ENCODE measurements at places on chromosomes 6 and 20. TPM values are rescaled to one million over a fixed set of nuclear protein-coding genes. Genes with fewer than 3 reads are reported as not detected.
A peak's percentile ranks its signal among the peaks of the same experiment; 100 is the strongest.

GRCh38 chr20:31967830-31968249 lies at the start of gene XKR7:
Gene XKR7, plus strand, starts transcription at chr20:31968151. Its CDS starts 25 bp downstream, at chr20:31968176.
- no peak for DNase-seq

GRCh38 chr6:133571681-133572080 lies 317.2 kb upstream of the TCF21 start:
- DNase-seq = no peak

GRCh38 chr6:8739454-8739853 lies 304.1 kb upstream of the SLC35B3 start:
- no peak for DNase-seq

GRCh38 chr20:51258582-51259165 lies 235.8 kb upstream of the KCNG1 start:
- DNase-seq = no peak

DNA sequence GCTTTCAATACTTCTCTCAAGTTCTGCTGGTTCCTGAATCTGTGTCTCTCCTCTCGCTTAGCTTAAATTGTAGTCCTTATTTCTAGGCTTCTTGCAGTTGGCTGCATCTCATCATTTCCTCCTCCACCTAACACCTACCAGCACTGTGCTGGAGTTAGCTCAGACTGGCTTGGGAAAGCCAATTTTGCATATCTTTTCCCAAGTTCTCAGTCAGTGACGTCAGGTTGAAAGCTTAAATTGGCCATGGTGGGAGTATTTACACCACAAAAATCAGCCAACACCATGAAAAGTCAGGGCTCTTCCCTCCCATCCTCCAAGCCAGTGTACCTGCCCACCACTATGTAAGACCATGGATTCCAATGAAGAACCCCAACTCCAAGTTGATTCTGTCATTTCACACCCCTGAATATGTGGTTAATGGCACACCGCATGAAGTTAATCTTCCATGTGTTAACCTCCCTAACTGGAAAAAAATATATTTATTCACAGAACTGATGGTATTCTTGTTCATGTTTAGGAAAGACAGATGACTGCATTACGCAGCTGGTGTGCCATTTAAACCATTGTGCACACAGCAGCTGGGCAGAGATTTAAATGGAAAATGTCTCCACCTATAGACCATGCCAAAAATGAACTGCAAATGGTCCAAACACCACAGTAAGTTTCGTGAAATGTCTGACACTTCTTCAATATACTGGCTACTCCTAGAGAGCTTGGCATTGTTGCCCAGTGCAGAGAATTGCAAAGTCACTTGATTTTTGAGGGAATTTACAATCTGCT lies 274.1 kb upstream of the MAP3K7 start:
- DNase-seq = no peak

GRCh38 chr6:46927066-46927465 lies 5.3 kb upstream of the ADGRF5 start:
- DNase-seq = no peak

Gene HS3ST5
- total RNA-seq = not detected

GRCh38 chr6:156807028-156807427 lies 29.9 kb downstream of the ARID1B start:
- DNase-seq = no peak

Gene COL9A3
- 5.5 TPM for total RNA-seq

DNA sequence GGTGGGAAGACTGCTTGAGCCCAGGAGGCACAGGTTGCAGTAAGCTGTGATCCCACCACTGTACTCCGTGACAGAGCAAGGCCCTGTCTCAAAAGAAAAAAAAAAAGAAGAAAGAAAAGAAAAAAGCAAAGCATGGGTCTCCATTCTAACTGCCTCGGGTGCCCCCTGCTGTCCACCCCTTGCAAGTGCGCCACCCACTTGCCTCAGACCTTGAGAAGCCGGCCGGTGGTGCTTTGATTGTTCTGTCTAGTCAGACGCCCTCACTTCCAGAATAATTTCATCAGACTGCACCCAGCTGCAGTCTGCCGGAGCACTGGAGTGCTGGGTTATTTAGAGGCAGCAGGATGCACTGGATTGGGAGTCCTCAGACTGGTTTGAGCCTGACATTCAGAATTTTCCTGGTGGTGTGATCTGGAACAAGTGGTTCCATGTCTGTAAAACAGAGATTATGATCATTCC lies 17.6 kb upstream of the TM9SF4 start:
- DNase-seq = peak; percentile 88

GRCh38 chr6:29734046-29735018 lies 11.1 kb downstream of the HLA-F start:
- no peak for DNase-seq

DNA sequence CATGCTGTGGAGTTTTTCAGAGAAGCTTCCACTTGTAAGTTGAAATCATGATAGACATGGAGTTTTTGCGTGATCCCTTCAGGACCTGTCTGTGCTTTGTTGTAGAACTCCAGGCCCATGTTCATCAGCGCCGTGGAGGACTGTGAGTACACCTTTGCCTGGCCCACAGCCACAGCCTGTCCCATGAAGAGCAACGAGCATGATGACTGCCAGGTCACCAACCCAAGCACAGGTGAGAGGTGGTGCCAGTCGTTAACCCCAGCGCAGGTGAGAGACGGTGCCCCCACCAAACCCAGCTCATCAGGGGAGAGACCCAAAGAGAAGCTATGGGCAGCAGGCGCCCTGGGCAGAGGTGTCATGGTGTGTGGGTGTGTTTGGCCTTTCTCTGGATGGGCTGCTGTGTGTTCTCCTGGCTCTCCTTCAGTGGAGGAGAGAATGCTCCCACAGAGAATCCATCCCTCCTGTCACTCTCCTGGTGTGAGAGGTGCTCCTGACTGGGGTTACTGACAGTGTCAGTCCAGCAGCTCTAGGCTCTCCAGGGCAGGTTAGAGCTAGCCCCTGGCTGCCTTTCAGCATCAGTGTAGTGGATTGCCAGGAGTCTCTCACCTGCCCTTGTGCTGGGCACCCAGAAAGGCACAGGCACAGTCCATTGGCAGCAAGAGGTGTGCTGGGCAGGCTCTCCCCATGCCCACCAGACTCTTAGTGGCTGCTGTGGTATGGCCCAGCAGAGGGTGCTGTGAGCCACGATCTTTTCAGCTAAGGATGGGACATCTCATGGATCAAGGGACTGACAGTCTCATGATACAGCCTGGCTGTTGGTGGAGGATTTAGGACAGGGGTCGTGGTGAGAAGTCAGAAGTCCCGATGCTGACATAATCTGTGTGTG lies 49.6 kb upstream of the SLC22A1 start:
- DNase-seq = no peak

- no peak for DNase-seq
Observed at GRCh38 chr6:150600010-150600300, 270 bp downstream of the PLEKHG1 start.

Gene BCAS1
- not detected for total RNA-seq

DNA sequence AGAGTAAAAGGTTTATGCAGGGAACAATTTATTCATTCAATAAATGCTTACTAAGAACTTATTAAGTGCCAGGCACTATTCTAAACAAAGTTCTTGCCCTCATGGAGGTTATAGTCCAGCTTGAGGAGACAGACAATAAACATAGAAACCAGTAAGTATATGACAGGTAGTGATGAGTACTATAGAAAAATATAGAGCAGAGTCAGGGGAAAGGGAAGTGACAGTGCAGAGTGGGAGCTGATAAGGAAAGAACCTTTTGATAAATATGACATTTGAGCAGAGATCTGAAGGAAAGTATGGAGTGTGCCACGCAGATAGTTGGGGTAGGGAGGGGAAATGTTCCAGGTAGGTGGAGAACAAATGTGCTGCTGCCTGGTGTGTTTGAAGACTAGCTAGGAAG lies 12.1 kb downstream of the ACSS2 start:
- DNase-seq = no peak

DNA sequence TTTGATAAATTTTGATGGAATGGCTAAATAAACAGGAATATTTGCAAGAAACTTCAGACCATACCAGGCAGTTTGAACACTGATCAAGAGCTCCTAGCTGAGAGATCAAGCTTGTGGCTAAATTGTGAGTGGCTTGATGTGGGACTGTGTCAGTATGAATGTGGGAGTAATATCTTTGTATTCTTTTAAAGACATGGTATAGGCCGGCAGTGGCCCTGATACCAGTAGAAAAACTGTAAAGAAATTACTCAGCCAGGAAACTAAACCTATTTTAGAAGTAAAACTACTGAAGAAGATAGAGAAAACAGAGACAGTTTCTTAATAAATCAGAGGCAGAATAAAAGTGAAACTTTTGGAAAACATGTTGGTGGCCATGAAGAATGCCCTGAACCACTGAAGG lies 608.4 kb upstream of the SYNCRIP start:
- DNase-seq = no peak

GRCh38 chr6:28497893-28498292 lies 17.7 kb downstream of the GPX6 start:
- DNase-seq = no peak

Gene SOX4
- 7.8 TPM for total RNA-seq

- DNase-seq = no peak
Observed at GRCh38 chr20:13841206-13841605, 56.4 kb downstream of the NDUFAF5 start.

DNA sequence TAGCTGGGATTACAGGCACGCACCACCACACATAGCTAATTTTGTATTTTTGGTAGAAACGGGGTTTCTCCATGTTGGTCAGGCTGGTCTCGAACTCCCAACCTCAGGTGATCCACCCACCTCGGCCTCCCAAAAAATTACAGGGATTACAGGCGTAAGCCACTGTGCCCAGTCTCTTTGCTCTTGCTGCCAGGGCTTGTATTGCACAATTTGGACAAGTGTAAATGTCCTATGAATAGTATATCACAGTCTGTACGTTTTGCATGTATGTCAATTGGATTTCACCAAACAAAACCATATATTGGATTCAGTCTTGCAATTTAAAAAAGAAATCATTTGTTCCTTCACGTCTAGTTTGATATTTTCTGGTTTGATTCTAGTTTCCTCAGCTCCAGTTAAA lies 2.1 kb upstream of the DOK5 start:
- no peak for DNase-seq

DNA sequence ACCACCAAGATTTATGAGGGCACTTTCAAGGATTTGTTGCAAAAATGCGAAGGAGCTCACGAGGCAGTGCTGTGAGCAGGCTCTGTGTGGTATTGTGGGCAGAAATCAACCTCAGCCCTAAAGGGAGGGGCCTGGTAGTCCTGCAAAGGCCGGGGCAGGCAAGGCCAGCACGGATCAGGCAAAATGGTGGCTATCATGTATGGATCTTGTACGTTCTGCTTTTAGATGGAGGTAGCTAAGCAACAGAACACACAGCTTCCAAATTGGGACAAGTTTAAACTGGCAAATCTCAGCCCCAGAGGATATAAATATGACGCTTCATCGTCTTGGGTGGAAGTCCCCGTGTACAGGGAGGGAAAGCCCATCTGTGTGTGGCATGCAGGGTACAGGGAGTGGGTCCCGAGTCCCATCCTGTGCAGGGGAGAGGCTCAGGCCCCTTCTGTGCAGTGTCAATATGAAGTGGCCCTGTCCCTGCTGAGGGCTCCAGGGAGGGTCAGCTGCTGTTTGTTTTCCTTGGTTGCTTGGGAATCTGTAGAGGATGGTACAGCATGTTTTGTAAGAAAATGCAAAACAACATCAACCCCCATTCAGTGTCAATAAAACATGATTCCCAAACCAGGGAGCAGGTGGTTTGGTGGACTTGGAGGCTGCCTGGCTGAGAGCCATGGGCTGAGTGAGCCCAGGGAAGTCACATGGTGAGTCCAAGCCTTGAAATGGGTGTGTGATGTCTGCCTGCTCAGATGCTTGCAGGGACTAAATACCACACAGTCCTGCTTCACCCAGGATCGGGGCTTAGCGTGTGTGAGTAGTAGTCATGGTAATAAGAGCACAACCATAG lies 113.0 kb downstream of the SYCP2 start:
- no peak for DNase-seq

- DNase-seq = no peak
Observed at GRCh38 chr20:37681384-37682112, 12.3 kb upstream of the CTNNBL1 start.

- no peak for DNase-seq
Observed at GRCh38 chr6:147297663-147298316, 93.6 kb downstream of the STXBP5 start.

DNA sequence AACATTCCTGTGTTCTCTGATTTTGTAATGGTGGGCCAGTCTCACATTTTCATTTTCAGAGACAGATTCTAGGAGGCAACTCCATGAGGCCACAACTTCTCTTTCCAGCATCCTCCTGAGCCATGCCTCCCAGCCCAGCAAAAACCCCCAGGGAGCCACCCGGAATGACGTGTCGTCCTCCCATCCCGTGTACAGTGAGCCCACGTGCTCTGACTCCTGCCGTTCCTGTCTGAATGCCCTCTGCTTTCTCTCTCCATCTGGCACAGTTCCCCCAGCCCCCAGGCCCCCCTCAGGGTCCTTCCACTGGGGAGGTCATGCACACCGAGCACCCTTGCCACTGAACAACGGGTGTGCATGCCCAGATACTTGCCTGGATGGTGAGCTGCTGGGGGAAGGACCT lies 38.0 kb downstream of the C20orf203 start:
- no peak for DNase-seq

DNA sequence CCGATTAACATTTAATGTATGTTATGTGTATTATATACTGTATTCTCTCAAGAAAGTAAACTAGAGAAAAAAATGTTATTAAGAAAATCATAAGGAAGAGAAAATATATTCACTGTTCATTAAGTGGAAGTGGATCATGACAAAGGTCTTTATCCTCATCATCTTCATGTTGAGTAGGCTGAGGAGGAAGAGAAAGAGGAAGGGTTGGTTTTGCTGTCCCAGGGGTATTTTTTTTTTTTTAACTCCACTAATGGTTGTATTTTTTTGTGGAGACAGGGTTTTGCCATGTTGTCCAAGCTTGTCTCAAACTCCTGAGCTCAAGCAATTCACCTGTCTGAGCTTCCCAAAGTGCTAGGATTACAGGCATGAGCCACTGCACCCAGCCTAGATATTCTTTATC lies 11.0 kb downstream of the ECT2L start:
- no peak for DNase-seq

DNA sequence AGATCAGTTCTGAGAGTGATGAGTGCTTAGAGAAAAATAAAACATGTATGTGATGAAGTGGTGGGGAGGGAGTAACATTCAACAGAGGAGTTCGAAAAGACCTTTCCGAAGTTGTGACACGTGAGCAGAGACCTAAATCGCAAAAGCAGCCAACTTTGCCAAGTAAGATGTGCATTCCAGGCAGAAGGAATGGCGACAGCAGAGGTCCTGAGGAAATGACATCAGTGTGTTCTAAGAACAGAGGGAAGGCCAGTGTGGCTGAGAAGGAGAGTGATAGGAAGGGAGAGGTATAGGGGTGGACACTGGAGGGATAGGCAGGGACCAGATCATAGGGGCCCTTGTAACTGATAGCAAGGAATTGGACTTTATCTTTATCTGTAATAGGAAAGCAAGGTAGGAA lies 51.3 kb downstream of the ADAT2 start:
- no peak for DNase-seq

DNA sequence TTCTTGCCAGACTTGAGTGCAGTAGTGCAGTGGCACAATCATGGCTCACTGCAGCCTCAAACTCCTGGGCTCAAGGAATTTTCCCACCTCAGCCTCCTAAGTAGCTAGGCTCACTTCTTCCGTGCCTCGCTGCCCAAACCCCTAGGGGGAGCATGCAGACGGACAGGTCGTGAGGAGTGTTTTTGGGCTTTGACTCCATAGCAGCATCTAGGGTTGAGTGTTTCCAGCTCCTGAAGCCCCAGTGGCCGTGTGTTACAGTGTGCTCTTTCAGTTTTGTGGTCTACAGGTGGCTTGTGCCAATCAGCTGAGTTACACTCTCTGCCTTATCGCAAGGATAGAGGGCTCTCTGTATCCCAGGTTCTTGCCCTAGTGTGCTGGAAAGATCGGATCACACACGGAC lies 33.4 kb downstream of the NCOA3 start:
- no peak for DNase-seq

- no peak for DNase-seq
Observed at GRCh38 chr6:110404607-110405006, 10.8 kb downstream of the DDO start.

GRCh38 chr6:104414723-104415122 lies 445.0 kb downstream of the HACE1 start:
- DNase-seq = no peak

Measured in Right ventricle myocardium inferior (tissue), 1 donor.